Mesenteric fat pad (tissue), 1 donor: ENCODE measurements at places on chromosomes 2 and 18. TPM values are rescaled to one million over a fixed set of nuclear protein-coding genes. Genes with fewer than 3 reads are reported as not detected.
A peak's percentile ranks its signal among the peaks of the same experiment; 100 is the strongest.

- no peak for DNase-seq
Observed at GRCh38 chr18:75297731-75298130, 87.1 kb downstream of the TSHZ1 start.

GRCh38 chr2:107582487-107582886 is 244.2 kb upstream of the RGPD4 start:
- no peak for DNase-seq

DNA sequence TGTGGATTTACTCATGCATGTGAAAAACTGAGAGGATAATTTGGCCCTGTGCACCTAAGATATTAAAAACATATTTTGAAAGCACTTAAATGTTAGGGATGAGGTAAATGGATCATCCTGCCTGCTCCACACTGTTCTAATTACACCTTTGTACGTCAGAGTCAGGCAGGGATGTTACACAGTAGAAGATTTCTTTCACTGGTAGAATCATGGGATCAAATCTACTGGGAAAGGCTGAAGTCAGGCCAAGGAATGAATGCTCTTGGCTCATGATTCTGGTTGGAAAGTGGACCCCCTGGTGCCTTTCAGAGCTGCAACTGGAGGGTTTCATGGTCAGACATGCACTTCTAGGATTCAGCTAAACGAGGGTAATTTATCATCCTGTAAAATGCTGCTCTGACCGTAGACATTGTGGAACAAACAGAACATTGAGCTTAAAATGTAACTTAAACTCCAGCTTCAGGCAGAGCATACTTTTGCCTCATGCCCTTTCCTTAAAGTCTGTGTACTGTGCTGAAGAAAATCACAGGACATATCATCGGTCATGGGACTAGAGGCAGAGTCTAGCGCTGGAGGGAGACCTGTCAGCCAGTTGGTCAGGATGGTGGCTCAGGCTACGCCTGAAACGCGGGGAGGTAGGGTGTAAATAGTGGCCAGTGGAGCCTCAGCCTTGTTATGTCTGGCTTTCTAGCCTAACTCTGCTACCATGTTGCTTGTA is 4.9 kb downstream of the KCNE4 start:
- DNase-seq: no peak

- DNase-seq: no peak
Observed at GRCh38 chr2:237961637-237962036, 5.2 kb upstream of the UBE2F start.

DNA sequence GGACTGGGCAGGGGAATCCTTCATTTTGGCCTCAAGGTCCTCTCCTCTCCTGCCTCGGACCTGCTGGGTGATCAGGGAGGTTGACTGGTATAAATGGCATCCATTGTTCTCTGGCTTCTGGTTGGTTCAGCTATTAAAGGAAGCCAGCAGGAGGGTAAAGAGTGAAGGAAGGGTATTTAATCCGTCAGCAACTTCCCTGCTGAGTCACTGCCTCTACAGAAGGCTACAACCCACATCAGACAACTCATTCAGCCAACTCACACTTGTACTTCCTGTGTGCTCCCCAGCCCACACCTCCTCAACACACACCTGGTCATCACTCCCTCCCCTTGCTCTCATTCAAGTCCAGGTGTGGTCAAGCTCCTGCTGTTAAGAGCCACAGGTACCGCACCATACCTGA is 68.3 kb upstream of the MRPS9 start:
- DNase-seq: no peak

DNA sequence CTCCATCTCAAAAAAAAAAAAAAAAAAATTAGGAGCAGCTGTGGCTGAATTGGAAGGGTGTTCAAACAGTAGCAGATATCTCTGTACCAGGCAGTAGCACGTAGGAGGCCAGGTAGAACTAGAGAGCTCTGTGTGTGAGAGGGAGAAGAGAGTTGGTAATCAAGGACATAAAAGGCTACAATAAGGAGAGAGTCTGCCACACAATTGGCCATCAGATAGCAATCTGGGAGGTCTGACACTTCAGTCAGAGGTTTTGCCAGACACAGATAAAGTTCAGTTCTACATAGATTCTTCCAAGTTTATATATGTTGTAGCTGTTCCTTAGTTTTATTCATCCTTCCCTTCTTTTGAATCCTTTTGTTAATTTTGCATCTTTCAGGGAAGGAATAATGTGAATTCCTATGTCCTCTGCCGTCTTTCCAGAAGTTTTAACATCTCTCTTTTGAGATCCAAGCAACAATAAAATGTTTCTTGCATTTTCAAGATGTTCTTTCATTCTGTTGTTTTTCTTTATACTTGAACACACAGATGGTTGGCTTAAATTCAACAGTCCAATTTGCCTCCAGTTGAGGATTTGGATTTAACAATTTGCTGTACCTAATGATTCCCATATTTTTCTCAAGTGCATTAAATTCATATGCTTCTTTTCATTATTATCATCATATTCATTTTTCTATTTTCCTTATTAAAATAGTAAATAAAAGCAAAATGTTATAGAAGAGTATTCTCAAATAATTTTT is 600.3 kb upstream of the GCFC2 start:
- no peak for DNase-seq

DNA sequence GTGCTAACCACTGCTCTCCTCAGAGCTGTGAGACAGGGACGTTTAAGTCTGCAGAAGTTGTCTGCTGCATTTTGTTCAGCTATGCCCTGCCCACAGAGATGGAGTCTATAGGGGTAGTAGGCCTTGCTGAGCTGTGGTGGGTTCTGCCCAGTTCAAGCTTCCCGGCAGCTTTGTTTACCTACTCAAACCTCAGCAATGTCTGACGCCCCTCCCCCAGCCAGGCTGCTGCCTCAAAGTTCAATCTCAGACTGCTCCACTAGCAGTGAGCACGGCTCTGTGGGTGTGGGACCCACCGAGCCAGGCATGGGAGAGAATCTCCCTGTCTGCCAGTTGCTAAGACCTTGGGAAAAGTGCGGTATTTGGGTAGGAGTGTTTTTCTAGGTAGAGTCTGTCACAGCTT is 387.8 kb upstream of the SLC39A10 start:
- no peak for DNase-seq

DNA sequence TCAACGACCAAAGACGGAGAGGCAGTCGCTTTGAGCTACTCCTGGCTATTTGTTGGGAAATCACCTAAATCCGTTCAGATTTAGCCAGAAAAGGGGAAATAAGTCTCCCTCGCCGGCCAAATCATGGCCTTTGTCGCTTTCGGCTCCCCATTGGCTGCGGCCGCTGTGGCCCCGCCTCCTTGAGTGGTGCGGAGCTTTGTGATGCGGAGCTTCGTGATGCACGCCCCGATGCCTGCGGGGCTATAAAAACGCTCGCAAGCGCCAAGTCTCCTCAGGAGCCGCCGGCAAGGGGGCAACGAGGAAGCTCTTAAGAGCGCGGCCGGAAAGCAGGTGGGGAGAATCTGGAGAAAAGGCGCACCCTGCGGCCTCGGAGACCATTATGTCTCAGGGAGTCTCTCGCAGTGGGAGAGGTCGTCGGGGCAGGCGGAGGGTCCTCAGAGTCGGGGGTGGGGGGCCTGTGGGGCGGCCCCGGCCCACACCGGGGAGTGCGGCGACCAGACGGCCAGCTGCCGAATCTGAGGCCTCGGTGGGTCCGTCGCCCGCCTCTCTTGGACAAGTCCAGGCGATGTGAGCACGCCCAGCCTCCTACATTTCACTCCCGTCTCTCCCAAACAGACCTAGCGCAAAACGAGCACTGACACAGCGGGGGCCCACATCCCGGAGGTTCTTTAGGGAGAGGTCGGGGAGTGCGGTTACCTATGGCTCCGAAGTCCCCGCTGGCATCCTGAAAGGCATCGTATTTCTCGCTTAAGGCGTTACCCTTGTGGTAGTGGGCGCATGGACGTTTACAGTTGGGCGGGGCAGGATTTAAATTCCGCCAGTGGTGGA is at the start of gene CABYR:
CABYR (plus strand) TSS at position 274 of the 828 bp plus-strand sequence. CDS start 4,053 bp downstream, outside the sequence.
- peak; percentile 92 for DNase-seq

DNA sequence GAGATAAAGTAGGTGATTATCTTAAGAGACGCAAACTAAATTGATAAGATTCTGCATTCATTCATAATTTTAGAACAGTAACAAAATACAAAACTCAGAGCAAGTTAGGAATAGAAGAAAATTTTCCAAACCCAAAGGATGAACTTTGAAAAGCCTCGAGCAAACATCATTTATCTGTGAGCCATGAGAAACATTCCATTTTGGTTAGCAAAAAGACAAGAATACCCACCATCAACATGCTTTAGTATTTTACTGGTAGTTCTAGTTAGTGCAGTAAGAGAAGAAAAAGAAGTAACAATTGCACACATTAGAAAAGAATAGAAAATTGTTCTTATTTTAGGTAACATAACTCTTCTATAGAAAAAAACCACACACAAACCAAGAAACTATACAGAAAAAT is 291.3 kb upstream of the TCF4 start:
- DNase-seq: no peak

- DNase-seq: no peak
Observed at GRCh38 chr2:210663631-210664089, 107.3 kb downstream of the CPS1 start.

- no peak for DNase-seq
Observed at GRCh38 chr18:2515908-2516625, 55.2 kb downstream of the METTL4 start.

GRCh38 chr2:223108351-223109050 is 56.5 kb downstream of the KCNE4 start:
- no peak for DNase-seq

- DNase-seq: no peak
Observed at GRCh38 chr18:67682516-67682915, 166.0 kb upstream of the DSEL start.

- DNase-seq: no peak
Observed at GRCh38 chr2:121707344-121707919, 29.2 kb downstream of the NIFK start.

Gene ZNF396
- 1.7 TPM for total RNA-seq

Gene CCDC141
- 6.4 TPM for total RNA-seq

Gene OSR1
- total RNA-seq: 41.6 TPM

Gene RGPD3
- total RNA-seq: 0.42 TPM

Gene PDE6D
- 21.8 TPM for total RNA-seq

Gene ANKRD30BL
- total RNA-seq: not detected

Gene DSG2
- total RNA-seq: 32.9 TPM
